H9 (cell line): ENCODE measurements at places on chromosomes 12 and 14.

GRCh38 chr12:76746516-76746915 is 17.4 kb upstream of the ZDHHC17 start:
- DNase-seq, result no peak

DNA sequence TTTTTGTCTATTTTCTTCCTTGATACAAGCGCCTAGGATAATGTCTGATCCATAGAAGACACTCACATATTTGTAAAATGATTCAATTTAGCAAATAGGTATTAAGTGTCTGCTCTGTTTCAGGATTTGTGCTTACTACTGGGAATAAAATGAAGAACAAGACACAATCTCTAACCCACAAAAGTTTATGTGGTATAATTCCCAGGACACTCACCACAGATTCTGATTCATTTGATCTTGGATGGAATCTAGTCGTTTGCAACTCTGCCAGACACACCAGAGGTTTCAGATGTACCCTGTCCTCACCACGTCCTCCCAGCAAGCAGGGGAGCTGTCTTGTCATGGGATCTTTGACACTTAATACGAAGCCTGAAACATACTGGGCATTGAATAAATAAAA is 208.3 kb downstream of the LRIG3 start:
- no peak for DNase-seq

DNA sequence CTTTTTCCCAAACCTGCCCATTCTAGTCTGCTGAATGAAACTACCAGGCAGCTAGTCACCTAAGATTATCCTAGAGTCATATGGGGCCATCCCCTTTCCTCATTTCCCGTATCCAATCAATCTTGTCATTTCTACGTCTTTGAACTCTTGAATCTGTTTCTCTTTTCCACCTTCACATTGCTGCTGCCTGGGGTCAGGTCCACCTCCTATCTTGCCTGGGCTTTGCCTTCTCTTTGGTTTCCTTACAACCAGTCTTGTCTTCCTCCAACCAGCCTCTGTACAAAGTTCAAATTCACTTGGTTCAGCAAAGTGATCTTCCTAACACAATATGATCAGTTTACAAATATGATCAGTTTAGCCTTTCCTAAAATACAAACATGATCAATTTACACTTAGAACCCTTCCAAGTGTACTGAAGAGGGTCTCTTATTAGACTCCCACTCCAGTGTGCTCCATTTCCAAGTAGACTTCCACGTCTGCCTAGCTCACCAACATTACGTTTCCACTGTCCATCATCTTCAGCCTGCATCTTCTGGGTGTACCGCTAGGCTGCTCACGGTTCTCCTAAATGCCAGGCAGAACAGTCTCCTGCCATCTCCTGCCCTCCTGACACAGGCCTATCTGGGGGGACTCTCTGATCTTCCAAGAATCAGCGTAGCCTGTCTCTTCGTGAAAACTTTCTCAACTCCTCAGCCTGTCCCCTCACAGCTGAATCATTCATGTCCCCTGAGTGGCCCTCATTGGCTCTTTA is 4.1 kb upstream of the ACVR1B start:
- DNase-seq, result no peak

GRCh38 chr12:673849-674248 is 10.6 kb upstream of the NINJ2 start:
- no peak for DNase-seq

DNA sequence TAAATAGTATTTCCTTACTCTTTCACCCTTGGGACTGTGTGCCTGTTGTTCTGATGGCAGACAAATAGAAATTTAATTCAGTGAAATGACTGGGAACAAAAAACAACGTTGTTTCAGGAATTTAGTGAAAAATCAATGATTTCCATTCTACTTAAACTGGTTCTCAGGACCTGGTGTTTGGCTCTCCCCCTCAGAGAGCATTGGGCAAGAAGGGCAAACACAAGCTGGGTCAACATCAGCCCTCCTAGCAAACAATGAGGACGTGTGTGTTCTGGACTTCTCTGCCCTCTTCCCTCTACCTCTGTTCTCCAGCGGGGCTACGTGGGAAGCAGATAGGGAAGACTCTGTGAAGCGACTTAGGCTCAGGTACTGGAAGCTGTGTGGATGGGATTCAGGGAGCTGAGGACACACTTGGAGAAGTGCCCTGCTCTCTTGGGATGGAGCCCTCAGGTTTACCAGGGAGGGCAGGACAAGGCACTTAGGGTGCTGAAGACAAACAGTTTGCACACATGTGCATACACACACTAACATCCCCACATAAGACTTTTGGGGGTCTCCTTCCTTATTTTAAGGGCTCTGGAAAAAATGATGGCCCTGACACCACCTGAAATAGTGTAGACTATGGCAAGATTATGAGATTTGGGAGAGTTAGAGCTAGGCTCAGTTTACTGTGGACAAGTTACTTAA is 7.6 kb upstream of the SERPINA1 start:
- DNase-seq, result no peak
